ENCODE measurements at places on chromosomes 13 and 19.

- no peak for DNase-seq
Observed at GRCh38 chr13:113582841-113583631, 1.5 kb upstream of the TFDP1 start.

DNA sequence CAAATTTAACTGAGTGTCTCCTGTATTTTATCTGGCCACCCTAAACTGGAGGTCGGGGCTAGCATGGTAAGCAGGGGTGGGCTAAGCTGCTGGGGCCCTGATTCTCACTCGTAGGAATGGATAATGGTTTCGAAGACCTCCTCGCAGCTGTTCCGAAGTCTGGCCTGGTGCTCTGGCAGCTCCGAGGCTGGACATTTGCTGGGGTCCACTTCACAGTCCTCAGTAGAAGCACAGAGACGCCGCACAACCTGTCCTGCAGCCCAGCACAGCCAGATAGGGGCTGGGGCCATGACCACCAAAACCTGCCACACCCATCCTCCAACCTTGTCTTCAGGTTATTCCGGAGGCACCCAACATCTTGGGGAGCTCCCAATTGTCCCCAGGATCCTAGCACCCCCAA, 6.2 kb upstream of the WIZ start:
- DNase-seq: no peak

DNA sequence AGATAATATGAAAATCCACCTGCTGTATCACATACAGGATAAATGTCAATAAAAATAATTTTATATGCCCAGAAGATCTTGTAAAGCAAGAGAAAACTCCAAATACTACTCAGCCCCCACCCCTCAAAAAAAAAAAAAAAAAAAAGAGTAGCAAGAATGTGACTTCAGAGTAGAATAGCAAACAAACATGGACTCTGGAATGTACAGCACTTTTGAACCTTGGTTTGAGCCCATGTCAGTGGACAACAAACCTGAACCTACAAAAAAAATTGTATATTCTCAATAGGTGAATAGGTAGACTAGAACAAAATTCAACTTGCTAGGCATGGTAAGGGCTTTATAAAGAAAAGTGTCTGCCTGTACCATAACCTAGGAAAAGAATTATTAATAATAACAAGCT, 428.0 kb downstream of the SLITRK6 start:
- DNase-seq: no peak

DNA sequence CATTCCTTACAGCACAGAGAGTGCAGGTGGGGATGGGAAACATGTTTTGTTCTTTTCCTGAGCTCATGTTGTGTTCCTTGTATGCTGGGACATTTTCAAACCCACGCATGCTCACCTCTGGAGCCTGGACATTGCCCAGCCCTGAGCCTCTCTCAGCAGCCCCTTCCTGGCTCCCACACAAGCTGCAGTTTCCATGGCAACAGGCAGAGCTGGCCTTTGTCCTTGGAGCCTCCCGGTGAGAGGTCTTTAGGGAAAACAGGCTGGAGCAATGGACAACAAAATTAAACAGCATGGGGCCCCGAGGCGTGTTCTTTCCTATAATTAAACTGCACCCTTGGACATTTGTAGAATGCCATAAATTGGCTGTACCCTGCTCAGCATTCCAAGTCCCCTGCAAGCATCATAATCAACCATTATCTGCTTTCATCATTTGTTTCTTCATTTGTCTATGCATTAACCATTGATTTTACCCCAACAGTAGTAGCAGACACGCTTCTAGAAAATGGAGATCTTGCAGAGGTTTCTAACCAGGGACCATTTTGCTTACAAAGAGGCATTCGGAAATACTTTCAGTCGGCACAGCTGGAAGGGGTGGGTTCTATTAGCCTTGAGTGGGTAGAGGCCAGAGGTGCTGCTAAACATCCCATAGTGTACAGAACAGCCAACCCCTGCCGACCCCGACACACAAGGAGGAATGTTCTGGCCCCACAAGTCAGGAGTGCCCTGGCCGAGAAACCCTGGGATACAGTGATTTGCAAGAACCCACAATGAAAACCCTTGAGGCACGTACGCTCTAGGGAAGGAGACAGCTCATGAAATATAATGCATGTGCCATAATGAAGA, 133.4 kb upstream of the PEG3 start:
- no peak for DNase-seq

DNA sequence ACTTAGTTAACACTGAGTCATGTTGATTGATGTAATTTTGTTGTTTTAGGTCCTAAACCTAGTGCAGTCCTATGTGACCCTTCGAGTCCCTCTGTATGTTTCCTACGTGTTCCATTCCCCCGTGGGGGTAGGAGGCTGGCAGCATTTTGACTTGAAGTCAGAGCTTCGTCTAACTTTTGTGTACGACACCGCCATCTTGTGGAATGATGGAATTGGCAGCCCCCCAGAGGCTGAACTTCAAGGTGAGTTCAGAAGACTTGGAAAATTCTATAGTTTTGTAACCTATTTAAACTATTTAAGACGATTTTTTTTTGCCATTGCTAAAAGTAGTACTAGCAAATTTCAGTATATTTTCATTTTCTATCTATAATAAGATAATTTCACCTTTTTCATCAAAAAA, 117.9 kb downstream of the STOML3 start:
- no peak for DNase-seq

DNA sequence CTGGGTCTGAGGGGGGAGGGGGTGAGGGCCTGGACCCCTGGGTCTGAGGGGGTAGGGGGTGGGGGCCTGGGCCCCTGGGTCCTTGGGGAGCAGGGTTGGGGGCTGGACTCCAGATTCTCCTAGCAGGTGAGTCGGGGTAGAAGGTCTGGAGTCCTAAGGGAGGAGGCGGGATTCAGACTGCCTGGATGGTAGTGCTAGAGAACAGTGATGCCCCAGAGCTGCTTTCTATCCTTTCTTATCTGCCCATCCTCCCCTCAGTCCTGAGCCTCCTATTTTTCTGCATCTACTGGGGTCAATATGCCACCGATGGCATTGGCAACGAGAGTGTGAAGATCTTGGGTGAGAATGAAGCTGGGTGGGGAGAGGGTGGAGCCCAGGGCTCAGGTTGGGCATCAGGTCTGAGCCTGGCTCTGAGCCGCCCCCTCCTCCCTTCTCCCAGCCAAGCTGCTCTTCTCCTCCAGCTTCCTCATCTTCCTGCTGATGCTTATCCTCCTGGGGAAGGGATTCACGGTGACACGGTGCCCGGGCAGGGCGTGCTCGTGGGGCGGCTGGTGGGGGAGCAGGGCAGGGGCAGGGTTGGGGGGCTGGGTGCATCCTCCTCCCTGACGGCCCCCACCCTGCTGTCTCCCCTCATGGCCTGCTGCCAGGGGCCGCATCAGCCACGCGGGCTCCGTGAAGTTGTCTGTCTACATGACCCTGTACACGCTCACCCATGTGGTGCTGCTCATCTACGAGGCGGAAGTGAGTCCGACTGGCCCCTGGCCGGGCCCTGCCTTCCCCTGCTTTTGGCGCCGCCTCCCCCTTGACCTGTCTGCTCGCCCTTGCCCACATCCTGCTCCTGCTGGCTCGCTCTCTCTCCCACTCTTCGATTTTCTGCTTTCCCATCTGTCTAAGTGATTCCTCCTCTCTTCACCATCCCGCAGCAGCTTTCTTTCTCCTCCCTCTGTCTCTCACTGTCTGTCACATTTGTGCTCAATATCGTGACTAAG, 3.4 kb downstream of the TMEM145 start:
- DNase-seq: no peak

GRCh38 chr13:26280295-26280694, 26.4 kb downstream of the CDK8 start:
- no peak for DNase-seq

- DNase-seq: no peak
Observed at GRCh38 chr13:95588134-95588533, 35.6 kb downstream of the CLDN10 start.

GRCh38 chr19:30653646-30654386, 281.6 kb downstream of the ZNF536 start:
- DNase-seq: no peak

DNA sequence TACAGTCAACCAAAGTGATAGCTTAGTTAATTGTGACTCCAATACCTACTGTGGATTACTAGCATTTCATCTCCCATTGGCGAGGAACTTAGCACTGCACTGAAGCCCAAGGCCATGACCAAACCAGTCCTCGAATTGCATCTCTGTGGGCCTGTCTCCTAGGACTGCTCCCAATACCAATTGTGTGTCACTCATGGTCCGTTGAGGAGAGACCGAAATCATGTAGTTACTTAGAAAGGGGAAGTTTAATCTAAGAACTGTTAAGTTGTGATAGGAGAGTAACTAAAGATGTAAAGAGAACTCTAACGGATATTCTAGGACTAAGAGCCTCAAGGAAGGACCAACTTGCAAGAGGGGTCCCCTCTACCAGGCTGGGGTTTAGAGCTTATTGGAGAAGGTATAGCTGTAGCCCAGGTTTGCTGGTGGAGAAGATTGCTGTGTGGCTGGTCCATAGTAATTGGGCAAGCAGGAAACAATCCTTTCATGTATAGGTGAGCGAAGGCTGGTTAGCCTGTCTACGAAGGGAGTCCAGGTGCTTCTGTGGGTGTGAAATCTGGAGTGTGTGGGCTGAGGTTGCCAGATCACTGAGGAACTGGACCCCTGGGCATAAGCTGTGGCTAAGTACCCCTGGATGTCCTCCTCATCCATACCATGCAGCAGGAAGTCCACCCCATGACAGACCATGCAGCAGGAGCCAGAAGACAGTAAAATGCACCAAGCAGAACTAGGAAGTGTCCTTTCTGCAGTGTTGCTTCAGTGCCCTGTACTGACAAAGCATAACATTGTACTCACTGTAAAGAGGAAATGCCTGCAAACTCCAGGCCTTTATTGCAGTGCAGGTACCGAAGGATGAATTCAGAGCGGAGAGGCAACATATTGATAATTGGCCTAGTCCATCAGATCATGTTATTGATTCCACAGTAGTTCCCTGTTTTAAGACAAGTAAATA, 30.8 kb downstream of the DNAJC3 start:
- DNase-seq: no peak

DNA sequence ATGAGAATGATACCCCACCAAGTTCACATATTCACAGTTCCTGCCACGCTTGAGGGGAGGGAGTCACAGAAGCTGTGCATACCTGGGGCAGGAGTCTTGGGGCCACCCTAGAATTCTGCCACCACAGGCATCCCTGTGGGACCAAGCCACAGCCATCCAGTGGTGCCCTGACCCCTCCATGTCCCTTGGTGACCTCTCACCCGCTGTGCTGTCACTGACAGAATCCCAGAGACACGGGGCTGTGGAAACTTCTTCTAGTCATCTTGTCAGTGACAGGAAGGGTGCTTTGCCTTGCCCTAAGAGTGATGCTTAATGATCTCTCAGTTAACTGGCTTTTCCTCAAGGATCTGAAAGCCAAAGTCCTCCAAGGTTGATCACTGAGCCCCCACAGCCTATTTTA, 58.4 kb upstream of the UQCRFS1 start:
- no peak for DNase-seq

DNA sequence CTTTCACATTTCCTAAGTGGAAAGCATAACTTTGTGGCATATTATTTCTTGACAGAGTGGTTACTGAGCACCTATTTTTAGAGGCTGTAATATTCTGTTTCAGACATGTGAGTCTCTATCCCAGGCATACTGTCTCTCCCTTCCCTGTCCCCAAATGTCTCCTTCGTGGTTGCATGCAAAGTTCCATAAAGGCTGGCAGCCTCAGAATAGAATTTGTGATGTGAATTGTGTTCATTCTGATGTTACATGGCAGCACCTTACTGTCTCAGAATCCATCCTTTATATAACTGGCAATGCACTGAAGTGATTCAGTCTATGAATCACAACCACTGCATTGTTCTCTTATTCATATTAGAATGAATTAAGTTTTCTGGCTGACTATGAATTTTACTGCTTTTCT, 89.0 kb upstream of the SLC7A1 start:
- DNase-seq: no peak

DNA sequence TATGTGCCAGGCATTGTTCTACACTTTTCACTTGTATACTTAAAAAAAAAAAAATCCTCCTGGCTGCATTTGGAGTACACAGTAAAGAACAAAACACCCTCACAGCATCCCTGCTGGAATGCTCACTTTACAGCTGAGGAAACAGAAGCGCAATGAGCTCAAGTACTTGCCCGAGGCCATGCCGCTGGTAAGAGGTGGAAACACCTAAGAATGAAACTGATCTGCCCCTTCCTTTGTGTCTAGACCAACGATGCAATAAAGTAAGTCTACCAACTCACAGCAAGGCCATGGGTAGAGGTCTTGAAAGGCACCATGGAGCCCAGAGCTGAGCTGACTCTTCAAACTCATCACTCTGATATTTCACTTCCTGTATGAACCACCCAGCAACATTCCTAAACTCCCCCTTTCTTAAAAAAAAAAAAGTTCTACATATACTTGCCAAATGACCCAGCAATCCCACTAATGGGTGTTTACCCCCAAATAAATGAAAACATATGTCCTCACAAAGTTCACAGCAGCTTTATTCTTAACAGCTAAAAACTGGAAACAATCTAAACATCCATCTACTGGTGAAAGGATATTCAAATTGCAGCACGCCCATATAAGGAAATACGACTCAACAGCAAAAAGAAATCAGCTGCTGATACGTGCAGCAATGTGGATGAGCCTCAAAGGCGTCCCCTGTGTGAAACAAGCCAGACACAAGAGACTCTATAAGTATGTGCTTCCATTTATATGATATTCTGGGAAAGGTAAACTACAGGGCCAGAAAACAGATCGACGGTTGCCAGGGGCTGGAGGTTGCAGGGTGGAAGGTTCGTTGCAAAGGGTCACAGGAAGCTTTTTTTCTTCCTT, 236.6 kb upstream of the MAB21L1 start:
- DNase-seq: no peak

GRCh38 chr13:59094181-59094580, 1069.5 kb downstream of the DIAPH3 start:
- DNase-seq: no peak

GRCh38 chr13:51240958-51241357, 18.8 kb downstream of the FAM124A start:
- DNase-seq: no peak

- no peak for DNase-seq
Observed at GRCh38 chr13:98827449-98827848, 75.0 kb upstream of the SLC15A1 start.

Data from NCI-H774 (cell line).